Fibroblast of skin of left biceps (primary cell): ENCODE measurements at places on chromosomes 6 and 20.

- no peak for DNase-seq
Measured at GRCh38 chr6:34810936-34811632, 19.2 kb downstream of the BLTP3A start.

GRCh38 chr6:10884245-10884972, 2.4 kb upstream of the SYCP2L start:
- no peak for DNase-seq

DNA sequence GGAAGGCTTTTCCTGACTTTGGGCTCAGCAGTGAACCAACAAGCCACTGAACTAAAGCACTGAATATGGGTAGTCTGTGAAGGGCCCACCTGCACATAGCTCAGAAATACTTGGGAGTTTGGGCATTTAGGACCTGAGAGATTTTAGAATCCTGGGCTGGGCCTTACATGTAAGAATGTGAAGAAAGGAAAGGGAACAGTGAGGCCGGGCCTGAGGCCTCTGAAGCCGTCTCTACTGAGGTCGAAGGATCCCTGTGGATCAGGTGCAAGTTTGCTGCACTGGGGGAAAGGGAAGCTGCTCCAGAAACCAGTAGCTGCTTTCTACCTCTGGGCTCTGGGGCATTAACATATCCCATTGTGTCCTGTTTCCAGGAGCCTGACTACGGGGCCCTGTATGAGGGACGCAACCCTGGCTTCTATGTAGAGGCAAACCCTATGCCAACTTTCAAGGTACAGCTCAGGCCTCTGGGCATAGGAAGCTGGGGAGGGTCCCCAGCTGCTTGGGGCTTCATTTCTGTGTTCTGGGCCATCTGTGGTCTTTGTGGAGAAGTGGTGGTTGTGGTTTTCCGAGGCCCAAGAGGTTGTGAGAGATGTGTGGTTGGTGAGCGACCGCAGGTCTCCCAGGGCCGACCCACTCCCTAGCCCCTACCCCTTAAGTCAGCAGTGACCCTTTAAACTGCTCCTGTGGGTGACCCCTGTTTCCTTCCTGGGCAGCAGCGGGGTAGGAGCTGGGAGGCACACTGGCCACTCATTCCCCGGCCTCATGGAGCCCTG, 30.3 kb downstream of the PLCG1 start:
- DNase-seq, result no peak

GRCh38 chr6:14477559-14477958, 360.0 kb downstream of the CD83 start:
- DNase-seq, result no peak

DNA sequence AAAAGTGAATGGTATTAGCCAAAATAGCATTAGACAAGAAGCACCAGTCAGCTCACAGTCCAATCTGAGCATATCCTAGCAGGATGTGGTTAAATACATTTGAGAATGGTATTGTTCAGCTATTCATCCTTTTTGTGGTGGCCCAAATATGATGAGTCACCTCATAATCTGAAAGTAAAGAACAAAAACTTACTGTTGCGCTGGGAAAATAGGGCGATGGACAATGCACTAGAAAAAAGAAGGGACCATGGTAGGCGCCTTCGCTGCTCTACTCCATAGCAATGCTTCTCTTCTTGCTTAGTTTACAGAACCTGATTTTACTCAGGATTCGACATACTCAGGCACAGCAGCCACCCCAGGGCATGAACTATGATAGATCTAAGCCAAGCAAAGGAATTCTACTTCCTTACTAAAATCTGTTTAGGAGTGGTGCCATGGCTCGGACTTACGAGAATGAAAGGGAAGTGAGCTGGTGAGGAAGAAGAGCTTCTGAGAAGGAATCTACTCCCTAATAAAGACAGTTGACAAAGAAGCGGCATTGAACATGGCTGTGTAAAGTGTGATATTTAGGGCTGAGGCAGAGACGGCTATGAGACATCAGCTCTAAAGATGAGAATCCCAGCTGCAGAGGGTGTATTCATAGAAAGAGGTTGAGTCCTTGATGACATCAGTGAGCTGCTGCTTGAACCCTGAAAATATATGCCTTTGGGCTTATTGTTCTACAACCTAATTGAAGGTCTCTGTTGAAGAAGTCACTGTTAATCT, 16.6 kb upstream of the FBXO9 start:
- peak; percentile 78 for DNase-seq

- DNase-seq, result no peak
Measured at GRCh38 chr20:24033151-24033550, 44.6 kb upstream of the GGTLC1 start.

DNA sequence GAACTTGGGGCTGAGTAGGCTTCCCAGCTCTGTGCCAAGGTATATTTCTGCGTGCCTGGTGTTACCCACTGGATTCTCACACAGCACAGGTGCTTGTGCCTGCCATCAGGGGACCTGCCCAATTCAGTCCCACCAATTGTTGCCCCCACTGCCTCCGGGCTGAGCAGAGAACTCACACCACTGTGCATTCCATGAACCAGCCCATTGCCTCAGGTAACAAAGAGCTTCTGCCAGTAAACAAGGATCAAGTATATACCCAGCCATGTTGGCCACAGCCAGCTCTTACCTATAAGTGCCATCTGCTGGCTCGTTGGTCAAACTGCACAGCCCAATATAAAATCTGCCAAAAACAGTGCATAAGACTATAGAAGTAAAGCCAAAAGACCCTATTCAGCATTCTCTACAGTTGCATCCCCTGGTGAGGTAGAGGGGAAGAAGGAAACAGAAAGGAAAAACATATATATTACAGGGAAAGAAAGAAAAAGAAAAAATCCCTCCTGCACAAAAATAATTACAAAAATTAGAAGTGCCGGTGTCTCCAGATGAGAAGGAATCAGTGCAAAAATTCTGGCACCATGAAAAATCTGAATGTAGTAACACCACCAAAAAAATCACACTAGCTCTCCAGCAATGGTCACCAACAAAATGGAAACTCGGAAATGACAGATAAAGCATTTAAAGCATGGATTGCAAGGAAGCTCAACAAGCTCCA, 241.4 kb downstream of the IBTK start:
- no peak for DNase-seq

- no peak for DNase-seq
Measured at GRCh38 chr20:30485331-30486102, 771.9 kb upstream of the DEFB115 start.

DNA sequence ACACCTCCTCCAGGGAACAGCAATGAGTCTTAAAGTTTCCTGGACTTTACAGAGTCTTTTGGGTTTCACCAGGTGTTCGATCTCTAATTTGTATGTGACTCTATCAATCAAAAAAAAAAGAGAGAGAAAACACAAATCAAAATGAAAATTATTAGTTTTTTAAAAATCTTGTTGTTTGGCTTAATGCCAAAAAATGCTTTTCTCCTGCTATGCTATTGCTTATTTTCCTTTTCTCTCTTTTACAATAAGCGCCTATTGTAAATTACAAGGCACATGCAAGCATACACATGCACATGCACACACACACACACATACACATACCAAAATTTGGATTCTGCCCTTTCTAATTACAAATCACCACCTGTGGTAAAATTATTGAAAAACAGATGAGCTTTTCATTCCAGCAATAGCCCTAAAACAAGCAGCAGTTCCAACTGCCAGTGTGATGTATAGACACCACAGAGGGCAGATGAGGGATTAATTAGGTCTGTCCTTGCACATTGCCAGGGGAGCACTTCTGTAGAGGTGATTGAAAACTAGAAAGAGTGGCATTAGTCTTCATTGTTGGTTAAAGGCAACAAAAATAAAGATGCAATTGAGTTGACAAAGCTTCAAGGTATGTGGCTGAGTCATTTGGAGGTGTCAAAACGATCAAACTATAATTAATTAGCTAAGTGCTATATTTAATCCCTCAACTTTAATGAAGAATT, 631.7 kb downstream of the TFAP2B start:
- no peak for DNase-seq

- no peak for DNase-seq
Measured at GRCh38 chr20:11982289-11982954, 64.7 kb downstream of the BTBD3 start.

DNA sequence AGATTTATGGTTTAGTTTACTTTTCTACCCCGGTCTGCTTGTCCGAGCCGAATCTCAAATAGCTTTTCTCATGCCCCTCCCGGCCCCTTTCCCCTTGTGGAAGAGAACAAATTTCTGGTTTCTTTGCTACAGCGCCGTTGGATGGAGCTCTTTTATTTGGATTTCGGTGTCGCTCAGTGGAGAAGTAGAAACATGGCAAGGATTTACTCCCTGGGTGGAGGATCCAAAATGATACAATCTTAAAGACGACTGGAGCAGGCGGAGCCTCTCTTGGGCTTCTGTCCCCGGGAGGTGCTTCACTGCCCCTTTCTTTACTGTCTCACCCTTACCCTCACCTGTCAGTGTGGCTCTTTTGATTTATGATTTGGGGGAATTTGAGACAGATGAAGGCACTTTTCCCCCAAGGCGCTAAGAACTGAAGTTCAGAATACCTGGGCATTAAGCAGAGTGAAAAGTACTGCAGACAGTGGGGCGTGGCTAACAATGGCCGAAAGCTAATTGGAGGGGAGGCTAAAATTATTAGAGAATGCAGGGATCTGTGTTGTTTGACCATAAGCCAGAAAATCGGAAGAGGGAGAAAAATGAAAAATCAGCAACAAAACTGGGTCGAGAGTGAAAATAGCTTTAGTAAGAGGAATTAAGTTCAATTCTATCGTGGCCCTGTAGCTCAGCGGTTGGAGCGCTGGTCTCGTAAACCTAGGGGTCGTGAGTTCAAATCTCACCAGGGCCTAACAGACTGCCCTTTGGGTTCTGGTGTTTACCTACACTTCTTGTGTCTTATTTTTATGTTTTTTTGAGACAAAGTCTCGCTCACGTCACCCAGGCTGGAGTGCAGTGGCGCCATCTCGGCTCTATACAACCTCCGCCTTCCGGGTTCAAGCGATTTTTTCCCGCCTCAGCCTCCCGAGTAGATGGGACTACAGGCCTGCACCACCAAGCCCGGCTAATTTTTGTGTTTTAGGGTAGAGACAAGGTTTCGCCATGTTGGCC, 145.1 kb upstream of the ZNF184 start:
- no peak for DNase-seq

- DNase-seq, result peak; percentile 74
Measured at GRCh38 chr6:130929036-130929678, 102.0 kb downstream of the SMLR1 start.

GRCh38 chr6:165767228-165767627, 104.2 kb upstream of the PDE10A start:
- DNase-seq, result no peak

DNA sequence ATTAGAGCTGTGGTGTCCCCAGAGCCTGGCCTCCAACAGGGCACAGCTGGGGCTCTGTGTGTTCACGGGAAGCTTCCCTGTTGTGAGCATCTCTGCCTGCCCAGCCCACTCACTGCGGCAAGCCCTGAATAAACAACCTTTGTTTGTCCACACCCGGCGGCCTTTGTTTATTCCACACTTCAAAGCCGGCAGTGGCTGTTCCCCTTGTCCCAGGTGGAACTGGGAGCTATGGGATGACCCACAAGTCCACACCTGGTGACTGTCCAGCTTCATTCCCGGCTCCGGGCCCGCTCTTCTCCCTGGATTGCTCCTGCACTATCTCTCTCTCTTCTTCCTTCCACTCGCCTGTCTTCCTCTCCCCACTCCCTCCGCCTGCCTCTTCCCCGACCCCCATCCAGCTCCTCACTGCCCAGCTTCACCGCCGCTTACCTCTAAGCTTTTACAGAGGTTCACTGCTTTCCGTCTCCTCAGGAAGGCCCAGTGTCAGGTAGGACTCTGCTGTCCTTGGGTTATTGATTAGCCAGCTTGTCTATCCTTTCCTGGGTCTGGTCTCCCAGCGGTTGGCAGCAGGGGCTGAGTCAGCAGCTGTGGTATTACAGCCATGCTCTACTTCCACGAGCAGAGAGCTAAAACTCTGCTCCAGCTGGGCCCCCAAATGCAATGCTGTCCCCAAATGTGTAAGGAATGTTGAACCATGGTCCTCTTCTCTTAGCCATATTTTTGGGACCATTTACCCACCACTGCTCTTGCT, 17.8 kb downstream of the DACT2 start:
- DNase-seq, result no peak

GRCh38 chr6:95923518-95923917, 92.3 kb upstream of the FUT9 start:
- DNase-seq, result no peak

DNA sequence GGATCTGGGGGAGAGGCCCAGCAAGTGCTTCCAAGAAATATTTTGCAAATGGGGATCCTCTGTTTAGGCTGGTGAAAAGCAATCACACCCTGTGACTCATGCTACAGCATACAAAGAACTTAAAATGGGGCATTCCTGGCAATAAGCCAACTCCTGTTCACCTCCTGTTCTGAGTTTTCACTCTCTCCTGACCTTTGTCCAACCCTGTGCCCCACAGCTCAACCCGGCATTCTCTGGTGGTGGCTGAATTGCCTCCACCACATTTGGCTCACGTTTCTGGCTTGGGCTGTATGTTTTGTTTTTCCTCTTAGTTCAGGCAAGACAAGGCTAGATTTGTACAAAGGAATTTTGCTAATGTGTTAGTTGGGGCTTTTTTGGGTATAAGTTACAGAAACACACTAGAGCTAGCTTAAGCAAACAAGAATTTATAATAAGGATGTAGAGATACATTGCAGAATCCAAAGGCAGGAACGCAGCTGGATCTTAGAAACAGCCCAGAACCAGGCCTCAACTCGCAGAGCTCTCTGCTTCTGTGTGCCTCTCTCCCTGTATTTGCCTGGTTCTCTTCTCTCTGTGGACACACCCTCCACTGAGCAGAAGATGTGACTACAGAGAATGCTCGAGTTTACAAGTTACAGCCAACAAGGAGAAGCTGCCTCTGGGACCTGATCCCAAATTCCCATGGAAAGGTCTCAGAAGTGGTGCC, 9.4 kb downstream of the ABCC10 start:
- peak; percentile 31 for DNase-seq

- DNase-seq, result no peak
Measured at GRCh38 chr6:111122458-111123286, 35.4 kb downstream of the SLC16A10 start.

- no peak for DNase-seq
Measured at GRCh38 chr6:33692078-33692759, 19.3 kb downstream of the UQCC2 start.

DNA sequence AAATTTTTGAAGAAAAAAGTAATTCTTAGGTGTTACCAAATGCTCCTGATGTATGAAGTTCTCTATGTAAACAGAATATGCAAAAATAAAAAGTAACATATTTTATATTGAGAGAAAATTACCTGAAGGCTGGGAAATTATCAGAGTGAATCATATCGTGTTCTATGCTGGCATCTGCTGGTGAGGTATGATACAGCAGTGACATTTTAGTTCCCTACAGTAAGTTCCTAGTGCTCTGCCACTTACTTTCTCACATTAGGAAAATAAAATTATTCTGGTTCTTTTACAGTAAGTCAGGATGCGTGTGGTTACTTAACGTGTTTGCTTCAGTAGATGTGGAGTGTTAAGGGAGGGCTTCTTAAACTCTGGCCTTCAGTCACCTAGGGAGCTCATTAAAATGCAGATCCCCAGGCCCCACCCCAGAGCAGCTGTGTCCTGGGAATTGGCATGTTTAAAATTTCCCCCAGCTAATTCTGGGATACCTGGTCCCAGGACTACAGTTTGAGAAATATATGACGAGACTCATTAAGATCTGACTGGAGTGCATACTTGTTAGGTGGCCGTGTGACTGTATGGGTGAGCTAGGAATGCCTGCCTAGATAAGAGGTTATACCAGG, 3.2 kb downstream of the ACTR5 start:
- DNase-seq, result no peak
